ENCODE measurements at places on chromosomes 3 and 15. TPM values are rescaled to one million over a fixed set of nuclear protein-coding genes. Genes with fewer than 3 reads are reported as not detected.

- no peak for DNase-seq
Observed at GRCh38 chr3:82643948-82644347, 882.5 kb upstream of the GBE1 start.

Gene GNAT1
- not detected for polyA plus RNA-seq

Gene BTD
- 24.8 TPM for polyA plus RNA-seq

DNA sequence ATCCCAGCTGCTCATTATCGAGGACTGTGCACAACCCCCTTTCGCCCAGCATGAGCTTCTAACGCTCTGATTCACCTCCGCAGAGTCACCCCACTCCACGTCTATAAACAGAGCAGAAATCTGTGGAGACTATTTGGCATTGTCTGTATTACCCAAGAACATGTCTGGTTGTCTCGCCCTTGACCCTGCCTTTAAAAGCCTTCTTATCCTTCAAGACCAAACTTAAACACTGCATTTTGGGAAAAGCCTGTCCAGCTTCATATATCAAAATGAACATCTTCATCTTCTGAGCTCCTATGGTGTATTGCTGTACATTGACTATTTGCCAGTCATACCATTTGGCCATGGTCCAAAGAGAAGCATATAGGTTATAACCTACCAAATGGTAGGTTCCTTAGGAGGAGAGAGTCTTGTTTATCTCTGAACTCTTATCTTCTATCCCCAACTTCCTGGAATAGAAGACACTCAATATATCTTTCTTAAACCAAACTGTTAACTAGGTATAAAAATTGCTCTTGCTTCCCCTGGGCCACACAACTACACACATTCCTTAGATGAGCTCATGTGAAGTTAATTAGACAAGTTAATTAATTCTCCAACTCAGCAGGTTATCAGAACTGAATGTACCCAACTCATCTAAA, 90.1 kb downstream of the FBN1 start:
- DNase-seq, result no peak

- DNase-seq, result no peak
Observed at GRCh38 chr3:46896386-46896785, 18.9 kb downstream of the PTH1R start.

DNA sequence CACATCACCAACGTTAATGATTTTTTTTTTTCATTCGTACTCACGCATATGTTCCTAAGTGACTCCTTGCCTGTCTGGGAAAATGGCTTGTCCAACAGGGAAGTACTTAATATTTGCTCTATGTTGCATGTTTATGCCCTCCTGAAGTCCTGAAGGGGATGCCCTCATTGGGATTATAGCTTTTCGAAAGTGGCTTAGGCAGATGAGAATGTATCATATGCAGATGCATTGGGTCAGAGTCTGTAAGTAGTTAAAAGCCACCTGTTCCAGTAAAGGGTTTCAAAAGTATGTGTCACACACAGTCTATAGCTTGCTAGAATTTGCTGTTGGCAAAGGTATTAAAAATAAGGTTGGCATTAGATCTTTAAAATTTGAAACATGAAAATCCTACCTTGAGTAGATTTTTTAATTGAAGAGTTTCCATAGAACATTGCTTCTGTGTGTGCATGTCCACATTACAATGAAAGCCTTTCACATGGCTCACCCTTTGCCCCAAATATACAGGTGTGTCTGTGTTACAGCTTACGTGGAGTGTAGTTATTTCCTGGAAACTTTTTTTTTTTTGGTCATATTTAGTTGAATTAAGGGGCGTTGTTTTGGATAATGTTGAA, 2.1 kb downstream of the ABHD17C start:
- DNase-seq, result no peak

DNA sequence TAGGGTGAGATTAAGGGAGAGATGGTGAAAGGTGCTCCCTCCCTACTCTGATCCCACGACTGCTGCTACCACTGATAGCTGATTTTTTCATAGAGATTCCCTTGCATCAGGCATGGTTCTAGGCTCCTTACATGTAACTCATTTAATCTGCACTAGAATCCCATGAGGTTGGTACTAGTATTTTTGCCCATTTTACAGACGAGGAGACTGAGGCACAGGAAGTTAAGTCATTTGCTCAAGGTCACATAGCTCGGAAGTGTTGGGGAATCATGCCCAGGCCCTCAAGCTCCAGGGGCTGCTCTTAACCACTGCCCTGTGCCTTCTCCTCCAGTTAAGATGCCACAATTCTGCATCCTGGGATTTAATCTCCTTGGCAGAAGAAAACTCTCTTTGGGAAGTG, 11.2 kb downstream of the ATP2B2 start:
- DNase-seq, result no peak

DNA sequence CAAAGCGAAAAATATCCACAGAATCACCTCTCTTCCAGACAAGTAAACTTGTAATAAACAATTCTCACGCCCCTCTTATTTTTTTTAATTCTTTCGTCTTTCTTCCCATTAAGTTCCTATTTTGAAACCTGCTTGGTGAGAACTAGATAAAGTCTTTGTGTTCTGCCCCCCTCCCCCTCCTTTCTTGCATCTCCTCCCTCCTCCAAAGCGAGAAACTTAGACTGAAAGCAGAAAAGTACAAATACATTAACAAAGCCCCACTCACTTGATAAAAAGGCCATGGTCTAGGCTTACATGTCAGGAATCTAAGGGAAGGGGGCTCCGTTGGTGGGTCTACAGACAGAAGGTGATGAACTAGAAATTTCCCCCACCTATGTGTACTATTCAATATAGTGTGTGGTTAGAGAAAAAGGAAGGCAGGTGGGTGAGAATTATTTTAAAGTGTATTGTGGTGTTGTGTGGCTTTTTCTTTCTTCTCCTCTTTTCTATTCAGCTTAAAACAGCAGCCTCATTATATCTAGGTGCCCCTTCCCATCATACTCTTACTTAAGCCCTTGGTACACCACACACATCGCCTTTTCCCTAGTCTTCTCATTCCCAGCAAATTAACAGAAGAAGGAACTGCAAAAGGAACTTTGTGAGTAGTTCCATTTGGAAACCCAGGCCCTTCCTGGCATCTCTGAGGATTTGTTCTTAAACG, 215.3 kb downstream of the MEIS2 start:
- DNase-seq, result no peak

Gene CEP70
- 14.6 TPM for polyA plus RNA-seq

Gene GOLGA8M
- 0.22 TPM for polyA plus RNA-seq

GRCh38 chr3:25663869-25664811, 567 bp downstream of the TOP2B start:
- no peak for DNase-seq

GRCh38 chr3:150540991-150541390, 5.3 kb downstream of the SERP1 start:
- DNase-seq, result no peak

DNA sequence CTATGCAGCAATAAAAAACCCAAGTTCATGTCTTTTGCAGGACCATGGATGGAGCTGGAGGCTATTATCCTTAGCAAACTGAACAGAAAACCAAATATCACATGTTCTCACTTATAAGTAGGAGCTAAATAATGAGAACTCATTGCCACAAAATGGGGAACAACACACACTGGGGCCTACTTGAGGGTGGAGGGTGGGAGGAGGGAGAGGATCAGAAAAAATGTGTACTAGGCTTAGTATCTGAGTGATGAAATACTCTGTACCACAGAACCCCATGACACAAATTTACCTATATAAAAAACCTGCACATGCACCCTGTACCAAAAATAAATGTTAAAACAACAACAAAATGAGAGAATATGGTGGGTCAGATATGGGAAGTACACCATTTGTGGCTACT, 49.6 kb upstream of the AADACL2 start:
- DNase-seq, result no peak

GRCh38 chr3:143895805-143896204, 47.5 kb upstream of the SLC9A9 start:
- DNase-seq, result no peak

GRCh38 chr3:146498002-146498736, 28.8 kb upstream of the PLSCR2 start:
- DNase-seq, result no peak

DNA sequence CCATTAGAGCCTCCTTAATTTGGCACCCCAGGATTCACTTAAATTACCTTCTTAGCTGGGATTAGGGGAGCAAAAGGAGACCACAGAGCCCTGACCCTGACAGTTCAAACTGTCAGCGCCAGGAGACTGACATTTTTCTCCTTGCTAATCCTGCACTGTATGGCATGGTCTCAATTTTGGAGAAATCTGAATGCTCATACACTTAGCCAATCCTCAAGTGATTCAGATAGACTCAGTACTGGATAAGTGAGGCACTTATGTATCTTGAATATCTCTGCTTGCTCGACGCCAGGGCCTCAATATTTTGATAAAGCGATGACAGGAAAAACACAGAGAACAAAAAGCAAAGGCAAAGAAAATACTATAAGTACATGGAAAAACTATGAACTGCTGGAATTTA, 375.9 kb upstream of the WNT5A start:
- no peak for DNase-seq

Gene GOLGA8G
- polyA plus RNA-seq, result not detected

DNA sequence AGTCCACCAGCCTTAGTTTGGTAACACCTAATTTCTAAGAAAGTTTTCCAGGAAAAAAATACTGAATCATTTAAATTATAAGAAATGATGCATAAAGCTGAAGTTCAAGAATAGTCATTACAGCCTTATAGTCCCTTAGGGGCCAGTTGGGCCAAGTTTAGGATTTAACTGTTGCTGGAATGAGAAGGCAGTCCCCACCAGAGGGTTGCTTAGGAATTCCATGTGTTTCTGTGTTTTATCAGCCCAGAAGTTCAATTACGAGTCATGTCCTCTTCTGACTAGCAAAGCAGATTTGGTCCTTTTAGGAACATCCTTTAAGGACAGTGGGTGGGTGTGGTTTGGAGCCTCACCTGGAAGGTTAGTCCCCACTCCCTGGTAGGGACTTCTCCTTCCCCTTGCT, 57.0 kb upstream of the NR2E3 start:
- no peak for DNase-seq

Gene SEMA3F
- polyA plus RNA-seq, result 14.7 TPM

GRCh38 chr3:101702726-101703125, 16.2 kb upstream of the RPL24 start:
- DNase-seq, result no peak

GRCh38 chr15:97350813-97351212, 609.7 kb upstream of the ARRDC4 start:
- no peak for DNase-seq

GRCh38 chr3:22170370-22170769, 419.4 kb upstream of the ZNF385D start:
- DNase-seq, result no peak

- DNase-seq, result no peak
Observed at GRCh38 chr3:139281522-139282196, 62.2 kb upstream of the MRPS22 start.

- no peak for DNase-seq
Observed at GRCh38 chr3:116083683-116084082, 361.6 kb downstream of the LSAMP start.

- no peak for DNase-seq
Observed at GRCh38 chr3:69649120-69650065, 89.9 kb upstream of the MITF start.

- DNase-seq, result no peak
Observed at GRCh38 chr3:195551381-195551978, 8.4 kb upstream of the PPP1R2 start.

Gene ILDR1
- polyA plus RNA-seq, result not detected

- no peak for DNase-seq
Observed at GRCh38 chr3:116473602-116474001, 28.3 kb upstream of the LSAMP start.

DNA sequence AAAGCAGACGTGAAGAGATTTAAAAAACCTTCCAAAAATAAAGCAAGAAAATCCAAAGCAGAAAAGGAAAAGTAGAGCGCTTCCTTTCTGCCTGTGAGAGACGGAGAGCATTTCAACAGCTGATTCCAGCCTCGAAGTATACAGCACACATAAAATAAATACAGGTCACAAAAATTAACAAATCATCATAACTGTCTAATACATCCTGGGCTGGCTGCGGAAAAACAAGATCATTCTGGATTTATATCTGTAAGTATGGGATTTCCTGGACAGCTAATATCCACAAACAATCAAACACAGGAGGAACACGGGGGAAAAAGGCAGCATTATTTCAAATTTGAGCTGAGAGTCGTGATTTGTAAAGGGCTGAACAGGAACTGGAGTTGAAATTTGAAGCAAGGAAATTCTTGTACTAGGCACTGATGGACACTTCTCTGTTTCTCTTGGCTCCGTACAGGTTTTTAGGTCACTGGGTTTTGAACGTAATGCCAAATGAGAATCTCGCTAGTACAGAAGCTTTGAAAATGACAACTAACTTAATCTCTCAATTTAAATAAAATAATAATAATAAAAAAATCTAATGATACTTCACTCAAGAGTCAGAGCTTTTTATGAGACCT, 577.7 kb downstream of the FOXP1 start:
- DNase-seq, result no peak

- DNase-seq, result no peak
Observed at GRCh38 chr3:129207479-129207878, 23.8 kb upstream of the CNBP start.

DNA sequence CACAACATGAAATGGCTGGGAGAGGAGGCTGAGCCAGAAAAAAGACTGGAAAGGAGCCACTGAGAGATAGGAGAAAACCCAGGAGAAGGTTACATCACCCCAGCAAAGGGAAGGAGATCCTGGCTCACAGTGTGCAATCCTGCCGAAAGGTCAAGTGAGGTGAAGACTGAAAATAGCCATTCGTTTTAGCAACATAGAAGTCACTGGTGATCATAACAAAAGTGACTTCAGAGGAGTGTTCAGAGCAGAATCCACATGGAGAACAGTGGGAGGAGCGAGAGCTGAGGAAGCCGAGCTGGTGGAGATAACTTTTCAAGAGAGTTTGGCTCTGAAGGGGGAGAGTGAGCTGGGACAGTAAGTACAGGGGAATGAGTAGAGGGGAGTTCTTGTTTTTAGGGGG, 5.4 kb upstream of the HEG1 start:
- DNase-seq, result no peak

DNA sequence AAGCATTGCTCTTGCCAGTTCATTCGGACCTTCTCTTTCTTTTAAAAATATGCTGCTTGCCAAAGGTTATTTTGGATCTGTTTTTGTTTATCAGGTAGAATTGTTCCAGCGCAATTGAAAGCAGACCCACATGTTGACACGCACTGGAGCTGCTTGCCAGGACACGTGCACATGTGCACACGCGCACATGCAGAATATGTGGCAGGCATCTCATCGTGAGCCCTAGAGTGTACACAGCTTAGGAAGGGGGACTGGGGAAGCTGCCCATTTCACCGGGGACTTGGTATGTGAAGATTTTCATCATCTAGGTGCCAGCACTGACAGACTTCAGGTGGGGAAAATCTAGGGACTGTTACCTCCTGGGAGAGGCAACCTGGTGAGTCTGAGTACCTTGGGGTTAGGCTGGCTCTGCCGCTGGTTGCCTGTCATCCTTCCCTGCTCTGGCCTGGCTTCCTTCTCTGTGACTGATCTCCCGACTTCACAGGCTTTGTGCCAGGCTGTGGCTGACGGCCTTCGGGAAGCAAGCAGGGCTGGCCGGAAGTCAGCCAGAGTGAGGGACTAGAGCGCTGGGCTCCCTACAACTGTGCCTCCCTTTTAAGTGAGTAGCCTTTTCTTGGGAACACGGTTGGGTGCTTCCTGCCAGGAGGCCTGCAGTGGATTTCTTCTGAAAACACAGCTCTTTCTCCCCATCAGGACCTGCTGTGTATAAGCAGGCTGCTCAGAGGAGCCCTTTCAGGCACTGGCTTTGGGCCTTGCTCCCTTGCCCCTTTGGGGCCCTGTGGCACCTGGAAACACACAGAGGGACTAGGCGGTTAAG, 129.3 kb downstream of the EEFSEC start:
- no peak for DNase-seq

Gene CKMT1A
- not detected for polyA plus RNA-seq

- no peak for DNase-seq
Observed at GRCh38 chr3:118813472-118813871, 221.2 kb downstream of the IGSF11 start.

Measured in AG04450 (cell line).